ENCODE measurements at places on chromosomes 12 and 14. TPM values are rescaled to one million over a fixed set of nuclear protein-coding genes. Genes with fewer than 3 reads are reported as not detected.

The GLT1D1 gene
- not detected for total RNA-seq

The HPD gene
- total RNA-seq, result not detected

The ZDHHC22 gene
- total RNA-seq, result not detected

The SLC17A8 gene
- total RNA-seq, result not detected

The NTS gene
- not detected for total RNA-seq

The CLMN gene
- 2.6 TPM for total RNA-seq

The CCDC38 gene
- total RNA-seq, result not detected

The RBMS2 gene
- 2.5 TPM for total RNA-seq

The CEBPE gene
- total RNA-seq, result 0.43 TPM

The OR4K1 gene
- not detected for total RNA-seq

The ATF7IP gene
- 141 TPM for total RNA-seq

The FRMD6 gene
- 3.2 TPM for total RNA-seq
